Smooth muscle cell of trachea (primary cell): ENCODE measurements at places on chromosomes 7 and 10. TPM values are rescaled to one million over a fixed set of nuclear protein-coding genes. Genes with fewer than 3 reads are reported as not detected.

ZSCAN21 gene
- total RNA-seq: 10.2 and 13.9 TPM in 2 replicates

SBDS gene
- 87.3 and 88.7 TPM in 2 replicates for total RNA-seq

GRID2IP gene
- total RNA-seq: 0.15 TPM in 1 of 2 replicates, not detected in the other

TUBB8 gene
- total RNA-seq: 0.15 TPM in 1 of 2 replicates, not detected in the other

CFAP46 gene
- 0.50 and 1.5 TPM in 2 replicates for total RNA-seq

MRC1 gene
- under 0.01 TPM in 1 of 2 replicates, not detected in the other for total RNA-seq

CPA4 gene
- total RNA-seq: 3.8 and 8.4 TPM in 2 replicates

GLI3 gene
- total RNA-seq: 6.9 and 9.3 TPM in 2 replicates

C10orf143 gene
- 0.87 and 1.2 TPM in 2 replicates for total RNA-seq

TBX20 gene
- not detected in 2 replicates for total RNA-seq

CPN1 gene
- total RNA-seq: not detected in 2 replicates

CYP2C8 gene
- 0.33 TPM in 1 of 2 replicates, not detected in the other for total RNA-seq

TUBAL3 gene
- not detected in 2 replicates for total RNA-seq

HTRA1 gene
- 159 and 177 TPM in 2 replicates for total RNA-seq

SPDYE2B gene
- not detected in 2 replicates for total RNA-seq
